GM04504 (cell line): ENCODE measurements at places on chromosomes 1 and 21.

- DNase-seq: no peak
Observed at GRCh38 chr1:56511364-56511763, 68.0 kb downstream of the PLPP3 start.

- DNase-seq: peak; percentile 27
Observed at GRCh38 chr1:24586970-24587820, 31.3 kb downstream of the NCMAP start.

GRCh38 chr1:43987159-43987902, 4.1 kb upstream of the CCDC24 start:
- no peak for DNase-seq

DNA sequence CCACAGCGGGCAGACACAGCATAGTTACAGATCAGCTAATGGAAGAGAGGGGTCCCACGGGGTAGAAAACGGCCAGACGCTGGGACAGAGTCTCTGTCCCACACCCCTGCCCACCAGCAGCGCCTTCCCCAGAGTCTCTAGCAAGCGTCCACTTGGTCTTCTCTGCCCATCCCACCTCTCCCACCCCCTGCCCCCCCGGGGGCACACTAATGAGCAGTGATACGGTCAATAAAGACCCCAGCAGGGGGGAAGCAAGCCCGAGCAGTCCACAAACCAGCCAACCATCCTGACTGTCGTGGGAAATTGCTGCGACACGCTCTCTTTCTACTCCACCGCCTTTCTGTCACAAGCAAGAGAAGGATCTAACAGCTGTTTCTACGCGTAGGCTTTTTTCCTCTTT, 374.7 kb downstream of the NPHP4 start:
- no peak for DNase-seq

GRCh38 chr1:226619031-226619430, 70.5 kb downstream of the STUM start:
- no peak for DNase-seq

- no peak for DNase-seq
Observed at GRCh38 chr1:205270271-205270670, 42.5 kb downstream of the TMCC2 start.

GRCh38 chr1:17286646-17287045, 21.4 kb upstream of the PADI4 start:
- DNase-seq: no peak

GRCh38 chr21:14757533-14758327, 211.6 kb upstream of the SAMSN1 start:
- no peak for DNase-seq

DNA sequence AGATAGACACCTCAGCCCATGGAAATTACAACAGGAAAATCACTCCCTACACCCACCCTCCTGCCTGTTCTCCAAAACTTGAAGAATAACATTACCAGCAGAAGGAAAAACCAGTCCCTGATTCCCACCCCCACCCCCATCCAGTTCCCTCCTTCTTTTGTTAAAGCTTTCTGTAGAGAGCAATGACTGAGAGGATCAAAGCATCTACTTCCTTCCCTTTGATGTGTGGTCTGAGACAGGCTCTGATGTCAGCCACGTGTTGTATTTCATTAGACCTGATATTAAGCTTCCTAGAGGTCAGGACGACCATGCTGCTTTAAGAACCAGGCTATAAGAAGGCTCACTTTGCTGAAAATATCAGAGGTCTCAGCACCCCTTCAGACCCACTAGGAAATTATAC, 73.9 kb upstream of the HAO2 start:
- DNase-seq: no peak

DNA sequence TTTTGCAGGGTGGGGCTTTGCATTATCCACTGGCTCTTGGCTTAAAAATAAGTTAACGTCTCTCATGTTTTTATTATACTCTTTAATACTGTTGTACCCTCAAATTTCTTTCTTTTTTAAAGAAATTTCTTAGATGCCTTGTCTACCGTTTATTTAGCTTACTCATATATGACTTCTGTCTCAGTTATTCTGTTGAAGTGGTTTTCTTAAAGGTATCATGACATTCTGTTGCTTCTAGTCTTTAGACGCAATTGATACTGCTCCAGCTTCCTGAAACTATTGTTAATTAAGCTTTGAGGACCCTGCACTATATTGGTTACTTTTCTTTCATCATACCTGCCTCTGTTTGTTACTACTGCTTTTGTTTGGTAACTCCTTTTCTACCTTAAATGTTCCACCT, 11.7 kb downstream of the PKN2 start:
- no peak for DNase-seq

GRCh38 chr1:188027613-188028012, 1198.9 kb downstream of the PLA2G4A start:
- no peak for DNase-seq

DNA sequence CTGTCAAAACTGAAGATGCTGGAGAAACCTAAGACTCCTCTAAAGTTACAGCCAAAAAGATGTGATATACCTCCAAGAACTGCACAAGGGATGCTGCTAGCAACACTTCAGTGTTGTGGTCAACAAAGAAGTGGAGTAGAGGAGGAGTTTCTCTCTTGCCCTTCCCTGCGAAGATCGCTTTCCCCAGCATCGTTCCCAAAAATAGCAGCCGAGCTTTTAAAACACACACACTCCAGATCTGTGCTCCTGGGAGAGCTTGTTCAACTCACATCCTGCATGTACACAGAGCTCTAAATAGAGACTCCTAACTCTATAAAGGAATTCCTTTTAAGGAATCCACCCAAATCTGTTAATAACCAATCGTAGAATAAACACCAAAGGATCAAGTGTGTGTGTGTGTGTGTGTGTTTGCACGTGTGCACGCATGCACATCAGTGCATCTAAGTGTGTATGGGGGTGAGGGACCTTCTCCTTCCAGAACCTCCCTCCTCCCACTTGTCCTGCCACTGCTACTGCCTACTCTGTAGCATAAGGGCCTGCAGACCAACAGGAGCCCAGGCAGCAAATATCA, 58.5 kb downstream of the PSMG1 start:
- DNase-seq: no peak

- DNase-seq: no peak
Observed at GRCh38 chr1:19844731-19845495, 29.8 kb upstream of the RNF186 start.

GRCh38 chr1:15469361-15469760, 6.5 kb upstream of the CELA2B start:
- no peak for DNase-seq

DNA sequence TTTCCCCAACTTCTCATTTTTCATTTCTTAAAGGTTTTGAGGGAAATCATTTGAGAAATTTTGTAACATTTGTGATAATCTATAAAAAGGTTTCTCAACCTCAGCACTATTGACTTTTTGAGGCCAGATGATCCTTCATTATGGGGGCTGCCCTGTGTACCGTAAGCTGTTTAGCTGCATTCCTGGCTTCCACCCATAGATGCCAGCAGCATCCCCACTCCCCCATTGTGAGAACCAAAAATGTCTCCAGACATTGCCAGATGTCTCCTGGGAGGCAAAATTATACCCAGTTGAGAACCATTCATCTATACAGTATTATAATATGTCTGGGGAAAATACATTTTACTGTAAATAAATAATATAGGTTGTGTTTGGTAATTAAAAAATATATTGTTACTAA, 146.0 kb downstream of the PBX1 start:
- no peak for DNase-seq

- DNase-seq: no peak
Observed at GRCh38 chr21:41742073-41742875, 24.6 kb downstream of the RIPK4 start.
